ENCODE measurements at places on chromosomes 5 and 9.

DNA sequence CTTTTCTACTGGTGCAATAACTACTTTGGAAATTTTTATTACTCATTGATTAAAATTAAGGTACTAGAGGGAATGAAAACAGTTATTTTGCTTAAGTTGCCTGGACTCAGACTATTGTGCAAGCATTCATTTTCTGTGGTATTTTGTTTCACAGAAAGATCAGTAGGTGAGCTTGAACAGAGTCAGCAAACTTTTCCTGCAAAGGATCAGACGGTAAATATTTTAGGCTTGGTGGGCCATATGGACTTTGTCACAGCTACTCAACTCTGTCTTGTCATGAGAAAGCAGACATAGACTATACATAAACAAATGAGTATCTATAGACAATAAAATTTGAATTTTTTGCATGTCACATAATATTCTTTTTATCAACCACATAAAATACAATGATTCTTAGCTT lies 1036.4 kb downstream of the NR2F1-AS1 start:
- no peak for DNase-seq

DNA sequence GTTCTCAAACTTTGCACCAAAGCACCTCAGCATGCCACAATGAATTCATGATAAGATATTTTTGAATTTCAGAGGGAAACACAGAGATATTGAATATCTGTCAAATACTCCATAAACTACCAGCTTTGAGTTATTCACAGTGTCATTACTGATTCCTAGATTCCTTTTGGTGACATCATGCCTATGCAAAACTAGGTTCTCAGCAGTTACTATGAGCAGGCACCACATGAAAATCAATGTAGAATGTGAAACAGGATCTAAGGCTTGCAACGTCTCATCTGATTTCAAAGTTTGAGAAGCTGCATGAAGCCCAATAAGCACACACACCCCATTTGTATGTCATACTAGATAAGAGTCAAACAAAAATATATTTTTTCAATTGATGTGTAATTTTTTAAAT lies 426.5 kb downstream of the NR2F1-AS1 start:
- DNase-seq = no peak

DNA sequence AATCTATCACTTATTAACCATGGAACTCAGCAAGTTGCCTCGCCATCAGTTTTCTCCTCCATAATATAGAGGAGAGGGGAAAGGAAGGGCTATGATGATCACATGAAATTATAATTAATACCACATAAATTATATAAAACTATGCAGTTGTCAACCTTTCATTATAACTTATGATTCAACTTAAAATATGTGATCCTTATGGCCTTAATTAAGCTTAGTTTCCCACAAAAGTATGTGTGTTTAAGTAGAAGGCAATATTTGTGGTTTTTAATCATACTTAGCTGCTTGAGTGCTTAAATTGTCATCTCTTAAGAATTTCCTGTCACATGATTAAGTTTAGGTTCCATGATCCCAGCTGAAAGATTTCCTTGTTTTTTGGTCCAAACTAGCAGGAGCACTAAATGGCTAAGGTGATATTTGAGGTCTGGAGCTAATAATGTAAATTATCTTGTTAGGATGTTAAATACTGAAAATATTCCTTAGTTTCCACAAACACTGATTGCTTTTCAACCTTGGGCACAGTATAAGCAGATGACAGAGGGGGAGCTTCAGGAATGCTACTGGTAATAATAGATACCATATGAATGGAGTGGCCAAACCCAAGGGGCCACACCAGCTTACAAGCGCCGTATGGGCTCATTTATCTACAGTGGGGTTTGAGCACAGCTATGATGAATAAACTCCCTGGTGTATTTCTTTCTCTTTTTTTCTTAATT lies 26.4 kb upstream of the F2R start:
- no peak for DNase-seq

GRCh38 chr9:83334320-83334719 lies 203.9 kb downstream of the FRMD3 start:
- DNase-seq = peak; percentile 6

- no peak for DNase-seq
Measured at GRCh38 chr9:128818839-128819715, 777 bp downstream of the ENDOG start.

- DNase-seq = no peak
Measured at GRCh38 chr9:87601176-87601575, 103.5 kb downstream of the DAPK1 start.

DNA sequence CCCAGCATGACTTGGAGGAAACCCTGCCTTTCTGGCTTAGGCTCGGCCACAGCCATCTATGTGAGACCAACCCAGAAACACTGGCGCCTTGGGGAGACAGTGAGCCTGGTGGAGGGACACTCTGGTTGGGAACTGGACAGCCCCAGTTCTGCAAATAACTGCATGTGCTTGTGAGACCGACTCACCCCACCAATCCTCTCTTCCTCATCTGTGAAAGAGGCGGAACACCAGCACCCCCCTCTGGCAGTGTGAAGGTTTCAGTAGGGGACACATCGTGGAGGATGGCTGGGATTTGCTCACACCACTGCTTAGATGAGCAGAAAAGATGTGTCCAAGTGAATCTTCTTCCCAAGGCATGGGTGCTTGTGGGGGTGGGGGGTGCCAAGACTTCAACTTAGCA lies 43.4 kb upstream of the N4BP3 start:
- no peak for DNase-seq

- DNase-seq = no peak
Measured at GRCh38 chr9:4962085-4962484, 23.0 kb upstream of the JAK2 start.

GRCh38 chr9:29439961-29440360 lies 1866.7 kb upstream of the C9orf72 start:
- no peak for DNase-seq

DNA sequence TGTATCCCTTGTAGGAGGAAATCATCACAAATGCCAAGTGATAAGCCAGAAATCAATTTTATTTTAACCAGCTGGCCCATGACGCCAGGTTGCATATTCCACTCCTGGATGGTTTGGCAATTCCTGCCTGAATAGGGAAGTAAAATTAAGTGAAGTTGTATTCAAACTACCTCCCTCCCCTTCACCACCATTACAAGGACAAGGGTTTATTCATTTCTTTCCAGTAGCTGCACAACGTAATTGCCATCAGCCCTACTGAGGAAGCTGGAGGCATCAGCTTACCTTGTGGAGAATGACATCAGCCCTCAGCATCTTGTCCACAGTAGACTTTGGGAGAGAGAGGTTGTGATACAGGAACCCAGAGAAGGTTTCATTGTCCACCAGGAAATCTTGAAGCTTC lies 66.6 kb downstream of the ABCA1 start:
- DNase-seq = no peak

DNA sequence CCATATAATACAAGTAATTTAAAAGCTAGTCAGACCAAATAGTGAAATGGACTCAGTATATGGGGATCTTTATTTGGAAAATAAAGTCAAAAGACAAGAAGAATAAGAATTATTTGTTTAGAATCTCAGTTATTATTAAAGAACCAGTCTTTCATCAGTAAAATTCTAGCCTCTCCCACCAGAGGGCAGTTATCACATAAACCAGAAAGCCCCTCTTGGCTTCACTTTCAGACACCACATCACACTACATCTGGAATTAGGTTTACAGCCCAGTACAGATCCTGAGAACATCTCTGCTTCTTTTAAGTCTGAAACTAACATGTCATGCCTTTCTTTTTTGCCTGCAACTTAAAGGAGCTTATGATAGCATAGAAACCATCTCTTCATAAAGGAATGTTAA lies 12.2 kb upstream of the HSPB3 start:
- DNase-seq = no peak

- no peak for DNase-seq
Measured at GRCh38 chr5:150356575-150357294, 762 bp upstream of the TCOF1 start.

DNA sequence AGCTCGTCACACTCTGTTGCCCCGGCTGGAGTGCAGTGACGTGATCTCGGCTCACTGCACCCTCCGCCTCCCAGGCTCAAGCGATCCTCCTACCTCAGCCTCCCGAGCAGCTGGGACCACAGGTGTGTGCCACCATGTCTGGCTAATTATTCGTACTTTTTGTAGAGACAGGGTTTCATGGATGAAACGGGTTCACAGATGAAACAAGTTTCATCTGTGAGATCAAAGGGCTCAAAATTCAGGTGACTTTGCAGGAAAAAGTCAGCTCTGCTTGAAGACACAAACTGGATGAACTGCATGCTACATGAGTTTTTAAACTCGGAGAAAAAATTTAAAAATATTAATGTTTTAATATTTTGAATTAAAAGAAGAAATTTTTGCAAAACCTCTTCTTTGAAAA lies 24.5 kb downstream of the ABHD17B start:
- no peak for DNase-seq

DNA sequence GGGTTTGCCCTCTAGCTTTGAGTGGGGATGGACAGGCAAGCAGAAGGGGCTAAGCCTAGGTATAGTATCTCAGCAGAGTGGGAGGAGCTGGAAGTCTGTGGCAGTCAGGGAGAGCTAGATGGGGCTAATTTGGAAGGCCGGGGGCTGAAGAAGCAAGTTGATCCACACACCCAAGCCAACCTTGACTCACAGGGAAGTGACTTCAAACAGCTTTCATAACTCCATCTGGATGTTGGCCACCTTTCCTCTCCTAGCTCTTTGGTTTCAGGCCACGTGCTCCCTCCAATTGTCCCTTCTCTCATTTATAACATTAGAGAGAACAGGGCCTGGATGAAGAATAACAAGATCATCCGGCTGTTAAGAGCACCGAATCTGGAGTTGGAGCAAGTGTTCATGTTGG lies 36.8 kb downstream of the EGR1 start:
- no peak for DNase-seq

- no peak for DNase-seq
Measured at GRCh38 chr5:9363026-9363425, 182.8 kb downstream of the SEMA5A start.

- DNase-seq = no peak
Measured at GRCh38 chr9:75088646-75089372, 495 bp downstream of the OSTF1 start.

DNA sequence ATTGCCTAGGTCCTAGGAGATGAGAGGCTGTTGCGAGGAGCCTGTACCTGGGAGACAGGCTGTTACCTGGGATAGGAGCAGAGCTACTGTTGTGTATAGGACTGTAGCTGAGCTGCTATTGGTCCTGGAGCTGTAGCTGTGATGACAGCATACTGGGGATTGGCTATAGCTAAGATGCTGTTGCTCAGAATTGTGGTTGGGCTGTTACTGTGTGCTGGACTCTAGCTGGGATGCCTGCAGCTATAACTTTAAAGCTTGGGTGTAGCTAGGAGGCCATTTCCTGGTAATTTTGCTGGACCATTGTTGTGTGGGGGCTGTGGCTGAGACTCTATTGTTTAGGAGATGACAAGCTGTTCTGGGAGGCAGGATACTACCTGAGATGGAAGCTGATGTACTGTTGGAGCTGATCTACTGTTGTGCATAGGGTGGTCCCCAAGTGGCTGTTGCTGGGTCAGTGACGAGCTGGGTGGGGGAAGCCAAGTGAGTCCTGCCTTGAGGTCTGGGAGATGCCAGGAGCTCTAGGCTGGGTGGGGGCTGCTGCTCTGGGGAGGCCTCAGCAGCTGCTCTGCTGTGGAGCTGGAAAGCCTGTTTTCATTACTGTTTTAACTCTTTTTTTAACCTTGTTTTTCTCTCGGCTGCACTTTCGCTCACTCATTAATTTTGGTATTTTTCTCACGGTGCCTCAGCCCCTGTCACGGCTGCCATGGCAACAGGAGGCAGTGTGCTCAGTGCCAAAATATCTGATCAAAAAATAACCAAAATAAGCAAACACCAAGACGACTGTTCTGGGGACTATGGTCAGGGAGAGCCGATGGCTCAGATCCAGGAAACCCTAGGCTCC lies 3.0 kb upstream of the PCDH1 start:
- no peak for DNase-seq

DNA sequence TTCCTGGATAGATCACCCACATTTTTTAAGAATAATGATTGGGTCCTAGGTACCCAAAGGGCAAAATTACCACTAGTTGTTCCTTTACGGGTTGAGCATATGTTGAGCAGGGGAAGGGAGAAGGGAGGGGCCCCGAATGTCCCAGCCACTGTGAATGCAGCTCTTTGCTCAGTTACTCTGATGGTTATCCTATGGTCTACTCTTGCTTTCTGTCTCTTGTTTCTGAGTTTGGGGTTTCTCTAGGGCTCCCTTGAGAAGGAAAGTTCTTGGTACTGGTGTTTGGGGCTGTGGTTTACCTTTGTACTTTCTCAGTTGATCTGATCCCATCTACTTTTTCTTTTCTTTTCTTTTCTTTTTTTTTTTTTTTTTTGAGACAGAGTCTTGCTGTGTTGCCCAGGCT lies 55.6 kb downstream of the ALG2 start:
- DNase-seq = no peak

- DNase-seq = no peak
Measured at GRCh38 chr5:112660359-112660758, 77.3 kb upstream of the APC start.

DNA sequence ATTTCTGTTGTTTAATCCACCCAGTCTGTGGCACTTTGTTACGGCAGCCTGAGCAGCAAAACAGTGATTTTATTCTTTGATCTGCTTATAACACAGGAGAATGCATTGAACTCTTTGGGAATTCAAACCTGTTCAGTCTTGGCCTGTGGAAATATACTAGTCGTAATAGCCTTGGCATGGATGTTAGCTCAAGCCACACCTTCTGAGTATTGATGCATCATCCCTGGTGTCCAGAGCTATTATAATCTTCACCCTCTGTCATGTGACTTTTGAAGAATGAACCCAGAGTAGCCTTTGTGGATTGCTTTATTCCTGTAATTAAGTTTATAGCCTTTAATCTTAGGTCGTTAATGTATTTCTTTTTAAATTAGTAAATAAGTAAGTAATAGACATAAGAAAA lies 50.8 kb upstream of the TEX48 start:
- no peak for DNase-seq

- no peak for DNase-seq
Measured at GRCh38 chr9:89352451-89352850, 34.2 kb downstream of the SECISBP2 start.

DNA sequence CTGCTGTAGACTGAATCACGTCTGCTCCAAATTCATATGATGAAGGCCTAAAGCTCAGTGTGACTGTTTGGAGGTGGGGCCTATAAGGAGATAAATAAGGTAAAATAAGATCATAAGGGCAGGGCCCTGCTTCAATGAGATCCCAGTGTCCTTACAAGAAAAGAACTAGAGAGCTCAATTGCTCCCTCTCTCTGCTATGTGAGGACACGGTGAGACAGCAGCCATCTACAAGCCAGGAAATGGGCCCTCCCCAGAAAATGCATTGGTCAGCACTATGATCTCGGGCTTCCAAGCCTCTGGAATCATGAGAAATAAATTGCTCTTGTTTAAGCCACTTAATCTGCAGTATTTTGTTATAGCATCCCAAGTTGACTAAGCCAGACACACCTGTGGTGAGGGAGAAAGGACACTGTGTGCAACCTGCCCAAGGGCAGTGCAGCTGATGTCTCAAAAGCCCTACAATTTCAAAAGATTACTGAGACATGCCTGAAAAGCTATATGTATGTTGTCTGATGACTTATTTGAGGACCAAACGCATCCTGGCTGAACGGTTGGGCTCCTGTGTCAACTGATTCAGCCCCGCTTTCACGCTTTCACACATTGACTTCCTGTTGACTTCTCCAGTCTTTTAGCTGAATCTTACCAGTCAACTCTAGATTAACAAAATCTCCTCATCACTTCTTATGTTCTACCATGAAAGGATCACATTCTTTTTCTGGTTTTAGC lies 13.2 kb downstream of the GZMK start:
- DNase-seq = no peak
